Stimulated activated CD4-positive, alpha-beta T cell treated with anti-CD3 and anti-CD28 coated beads, TNF-alpha, amount 100 ng/mL, for 24 hours (primary cell): ENCODE measurements at places on chromosomes 7 and 10.

DNA sequence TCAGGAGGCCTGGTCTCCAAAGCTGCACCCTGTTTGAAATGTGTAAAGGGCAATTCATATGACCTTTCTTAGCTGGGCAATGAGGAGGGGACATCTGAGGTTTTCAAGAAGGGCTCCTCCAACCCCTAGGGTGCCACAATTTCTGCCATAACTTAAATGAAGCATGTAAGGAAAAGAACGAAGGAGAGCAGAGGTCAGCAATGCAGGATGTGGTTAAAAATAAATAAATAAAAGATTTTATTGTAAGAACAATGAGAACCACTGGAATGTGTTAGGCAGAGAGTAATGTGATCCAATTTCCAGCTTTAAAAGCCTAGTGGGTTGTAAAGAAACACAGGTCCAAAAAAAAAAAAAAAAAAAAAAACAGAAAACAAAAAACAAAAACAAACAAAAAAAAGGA is 673.1 kb downstream of the TNS3 start:
- DNase-seq = no peak

- DNase-seq = no peak
Measured at GRCh38 chr7:148838905-148839304, 45.2 kb downstream of the EZH2 start.

GRCh38 chr10:5573968-5574641 is 49.3 kb downstream of the CALML3 start:
- no peak for DNase-seq

- no peak for DNase-seq
Measured at GRCh38 chr10:133079836-133080682, 7.7 kb upstream of the ADGRA1 start.

DNA sequence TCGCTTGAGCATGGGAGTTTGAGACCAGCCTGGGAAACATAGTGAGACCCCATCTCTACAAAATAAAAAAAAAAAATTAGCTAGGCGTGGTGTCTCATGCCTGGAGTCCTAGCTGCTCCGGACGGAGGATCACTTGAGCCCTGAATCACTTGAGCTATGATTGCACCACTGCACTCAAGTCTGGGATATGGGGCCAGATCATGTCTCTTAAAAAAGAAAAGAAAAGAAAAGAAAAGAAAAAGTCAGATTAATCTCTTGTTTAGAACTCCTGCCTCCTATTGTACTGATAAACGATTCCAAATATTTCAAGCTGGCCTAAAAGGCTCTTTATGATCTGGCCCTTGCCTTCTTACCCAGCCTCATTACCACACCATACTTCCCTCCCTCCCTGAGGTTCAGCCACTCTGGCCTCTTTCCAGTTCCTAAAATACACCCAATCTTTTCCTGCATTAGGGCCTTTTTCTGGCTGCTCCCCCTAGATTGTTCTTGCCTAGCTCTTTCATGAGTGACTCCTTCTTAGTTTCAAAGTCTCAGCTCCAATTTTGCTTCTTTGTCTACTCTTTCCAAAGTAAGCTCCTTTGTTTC is 41.7 kb downstream of the VCL start:
- no peak for DNase-seq

DNA sequence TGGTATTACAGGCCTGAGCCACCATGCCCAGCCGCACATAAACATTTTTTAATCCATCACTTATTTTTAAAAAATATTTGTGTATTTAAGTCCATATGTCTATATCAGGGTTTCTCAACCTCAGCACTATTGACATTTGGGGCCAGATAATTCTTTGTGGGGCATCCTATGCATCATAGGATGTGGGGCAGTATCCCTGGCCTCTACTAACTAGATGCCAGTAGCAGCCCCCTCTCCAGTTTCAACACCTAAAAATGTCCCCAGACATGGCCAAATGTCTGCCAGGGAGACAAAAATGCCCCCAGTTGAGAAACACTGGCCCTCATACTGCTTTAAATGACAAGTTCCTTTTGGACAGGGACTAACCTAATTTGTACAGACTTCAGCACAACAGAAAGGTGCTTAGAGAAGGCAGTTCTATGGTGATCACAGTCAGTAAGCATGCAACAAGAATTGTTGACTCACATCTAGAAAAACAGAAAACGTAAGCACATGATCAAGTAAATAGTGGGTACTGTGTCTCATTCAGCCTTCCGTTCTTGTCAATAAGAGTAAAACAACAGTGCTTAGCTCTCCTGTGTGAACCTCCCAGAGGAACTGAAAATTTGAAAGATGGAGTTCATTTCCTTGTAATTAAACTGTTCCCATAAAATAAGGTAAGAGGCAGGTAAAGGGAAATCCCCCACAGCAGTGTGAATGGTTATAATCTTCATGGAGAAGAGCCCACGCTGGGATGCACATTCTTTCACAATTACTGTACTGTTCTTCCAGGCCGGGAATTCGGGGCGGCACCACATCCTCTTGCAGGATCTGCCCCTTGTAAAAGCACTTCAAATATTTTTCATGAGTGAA is 17.3 kb upstream of the ADRB1 start:
- no peak for DNase-seq

DNA sequence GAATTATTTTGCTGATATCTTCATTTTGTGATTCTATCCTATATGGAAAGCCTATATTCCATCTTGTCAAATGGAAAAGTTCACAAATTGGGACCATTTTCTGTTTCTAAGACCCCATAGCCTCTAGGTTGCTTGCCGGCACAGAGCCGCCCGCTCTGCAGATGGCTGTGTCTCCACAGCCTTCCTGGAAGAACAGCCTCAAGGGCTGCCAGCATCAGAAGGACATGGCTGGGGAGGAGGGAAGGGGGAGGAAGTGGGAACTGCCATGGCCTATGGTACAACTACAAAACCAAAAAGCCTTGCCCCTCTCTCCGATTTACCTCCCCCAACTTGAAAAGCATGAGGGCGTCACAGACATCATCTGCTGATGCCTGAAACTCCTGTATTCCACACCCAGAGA is 75.9 kb downstream of the LANCL2 start:
- no peak for DNase-seq

DNA sequence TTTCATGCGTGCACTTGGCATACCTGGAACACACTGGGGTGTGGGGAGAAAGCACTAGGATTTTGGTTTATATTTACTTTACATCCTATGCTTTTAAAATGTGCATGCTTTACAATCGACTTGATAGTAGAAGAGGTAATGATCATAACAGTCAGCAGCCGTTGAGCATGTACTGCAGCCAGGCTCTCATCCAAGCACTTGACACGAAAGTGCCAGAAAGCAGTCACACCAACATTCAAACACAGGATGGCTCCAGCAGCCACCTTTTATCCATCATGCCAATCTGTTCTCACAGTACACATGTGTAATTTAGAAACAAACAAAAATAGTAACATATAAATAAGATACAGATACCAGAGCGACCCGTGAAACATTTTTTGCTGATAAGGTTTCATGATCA is 1.2 kb upstream of the FAM241B start:
- no peak for DNase-seq

DNA sequence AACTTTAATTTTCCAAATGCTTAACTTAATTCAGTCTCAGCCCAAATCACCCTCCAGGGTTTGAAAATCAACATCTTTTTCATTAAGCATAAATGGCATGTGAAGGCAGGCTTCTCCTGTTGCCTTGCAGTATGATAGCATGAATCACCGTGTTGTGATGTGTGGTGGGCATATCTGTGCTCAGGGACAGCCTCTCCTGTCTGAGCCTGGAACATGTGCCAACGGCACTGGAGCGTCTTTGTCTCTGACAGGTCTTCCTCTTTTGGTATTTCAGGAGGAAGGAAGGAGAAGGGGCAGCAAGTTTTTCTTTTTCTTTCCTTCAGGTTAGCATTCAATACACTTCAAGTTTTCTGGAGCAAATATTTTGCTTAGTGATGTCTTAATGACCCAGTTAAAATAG is 57.6 kb downstream of the LRGUK start:
- DNase-seq = no peak

DNA sequence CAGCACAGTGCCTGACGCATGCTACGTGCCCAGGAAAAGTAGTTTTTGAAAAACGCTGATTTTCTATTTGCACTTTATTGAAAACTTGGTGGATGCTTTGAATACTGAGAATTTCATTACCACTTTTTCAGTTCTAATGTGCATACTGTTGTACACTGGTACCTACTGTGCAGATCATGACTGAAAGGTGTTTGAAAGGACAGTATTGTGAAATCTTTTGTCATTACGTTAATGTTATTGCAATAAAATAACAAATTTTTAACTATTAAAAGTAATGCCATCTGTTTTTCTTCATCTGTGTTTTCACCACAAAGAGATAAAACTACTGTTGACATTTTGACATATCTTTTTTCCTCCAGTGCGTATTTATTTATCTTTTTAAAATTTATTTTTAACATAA is 42.1 kb downstream of the CNNM2 start:
- no peak for DNase-seq

- no peak for DNase-seq
Measured at GRCh38 chr10:21217107-21217506, 308.4 kb downstream of the SKIDA1 start.

- no peak for DNase-seq
Measured at GRCh38 chr7:12434012-12434642, 30.5 kb upstream of the VWDE start.

GRCh38 chr7:28767356-28767755 is 190.8 kb downstream of the TRIL start:
- DNase-seq = no peak

DNA sequence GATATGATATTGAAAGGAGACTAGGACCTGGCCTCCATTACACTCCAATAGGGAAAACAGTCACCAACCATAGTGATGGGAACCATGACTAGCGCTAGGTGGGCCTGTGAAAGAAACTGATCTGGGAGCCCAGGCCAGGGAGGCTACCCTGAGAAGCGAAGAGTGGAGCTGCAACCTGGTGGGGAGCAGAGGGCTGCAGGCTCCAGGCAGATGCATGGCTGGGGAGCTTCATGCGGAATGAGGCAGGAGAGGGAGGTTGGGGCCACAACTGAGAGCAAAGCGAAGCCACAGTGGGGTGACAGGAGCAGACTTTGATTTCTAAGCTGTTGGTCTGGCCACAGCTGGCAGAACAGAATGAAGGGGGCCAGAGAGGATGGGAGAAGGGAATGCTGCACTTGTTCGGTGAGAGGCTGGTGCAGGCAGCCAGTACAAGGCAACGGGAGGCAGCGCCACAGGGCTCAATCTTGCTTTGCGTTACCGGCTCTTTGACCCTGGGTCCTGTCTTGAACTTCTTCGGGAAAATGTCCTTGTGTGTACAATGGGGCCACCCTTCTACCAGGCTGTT is 88.4 kb downstream of the TACC2 start:
- DNase-seq = no peak

DNA sequence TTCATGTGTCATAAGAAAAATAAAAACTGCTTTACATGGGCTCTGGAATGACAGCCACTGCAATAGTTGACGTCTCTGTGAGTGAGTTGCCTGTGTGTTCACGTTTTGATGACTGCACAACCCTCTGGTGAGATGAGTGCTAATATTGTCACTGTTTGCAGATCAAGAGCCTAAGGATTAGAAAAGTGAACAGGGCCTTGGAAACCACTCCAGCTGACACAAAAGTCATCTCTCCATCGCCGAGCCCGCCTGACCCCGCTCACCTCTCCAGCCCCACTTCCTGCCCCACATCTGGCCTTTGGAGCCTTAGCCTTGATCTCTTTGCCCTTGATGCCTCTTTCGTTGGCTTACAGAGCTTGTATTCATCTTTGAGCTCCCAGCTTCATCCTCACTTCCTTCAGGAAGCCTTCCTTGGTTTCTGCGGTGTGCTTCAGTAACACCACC is 351.7 kb downstream of the TCERG1L start:
- DNase-seq = no peak

DNA sequence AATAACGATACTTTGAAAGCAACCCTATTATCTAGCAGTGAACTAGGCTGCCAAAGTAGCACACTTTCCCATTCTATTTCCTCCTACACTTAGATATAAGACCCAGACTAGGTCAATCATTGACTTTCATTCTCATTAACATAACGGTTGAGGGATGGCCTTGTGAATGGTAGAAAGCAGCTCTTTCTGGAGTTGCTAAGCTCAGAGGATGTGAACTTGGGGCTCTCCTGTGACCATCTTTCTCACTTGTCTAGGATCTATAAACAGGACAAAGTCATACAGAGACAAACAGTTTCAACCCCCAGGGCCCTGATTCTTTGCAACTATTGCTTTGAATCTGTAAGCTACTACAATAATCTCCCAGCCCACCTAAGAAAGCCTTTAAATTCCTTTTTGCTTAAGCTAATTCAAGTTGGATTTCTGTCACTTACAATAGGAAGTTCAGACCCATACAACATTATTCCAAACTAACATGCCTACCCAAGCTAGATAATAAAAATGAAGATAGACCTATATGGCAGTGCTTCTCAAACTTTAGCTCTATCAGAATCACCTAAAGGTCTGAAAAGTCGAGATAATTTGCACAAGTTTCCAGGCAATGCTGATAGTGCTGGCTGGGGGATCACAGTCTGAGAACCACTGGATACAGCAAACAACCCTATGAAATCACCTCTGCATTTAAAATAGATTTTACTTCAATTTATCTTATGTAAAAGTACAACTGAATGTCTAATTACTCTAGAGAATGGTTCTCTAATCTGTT is 16.7 kb downstream of the P4HA1 start:
- DNase-seq = no peak

GRCh38 chr10:43284341-43284910 is 17.6 kb upstream of the RASGEF1A start:
- no peak for DNase-seq

DNA sequence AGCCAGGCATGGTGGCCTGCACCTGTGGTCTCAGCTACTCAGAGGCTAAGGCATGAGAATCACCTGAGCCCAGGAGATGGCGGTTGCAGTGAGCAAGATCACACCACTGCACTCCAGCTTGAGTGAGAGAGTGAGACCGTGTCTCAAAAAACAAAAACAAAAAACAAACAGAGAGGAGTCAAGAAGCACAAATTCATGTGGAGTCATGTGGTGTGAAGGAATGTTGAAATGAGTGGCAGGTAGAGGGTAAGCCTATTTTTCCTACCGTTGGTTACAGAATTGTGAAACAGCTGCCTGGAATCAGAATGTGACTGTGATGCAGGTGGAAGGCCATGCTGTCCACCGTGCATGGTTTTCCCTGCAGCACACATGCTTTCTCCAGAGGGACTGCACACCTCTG is 23.7 kb upstream of the NUB1 start:
- no peak for DNase-seq

DNA sequence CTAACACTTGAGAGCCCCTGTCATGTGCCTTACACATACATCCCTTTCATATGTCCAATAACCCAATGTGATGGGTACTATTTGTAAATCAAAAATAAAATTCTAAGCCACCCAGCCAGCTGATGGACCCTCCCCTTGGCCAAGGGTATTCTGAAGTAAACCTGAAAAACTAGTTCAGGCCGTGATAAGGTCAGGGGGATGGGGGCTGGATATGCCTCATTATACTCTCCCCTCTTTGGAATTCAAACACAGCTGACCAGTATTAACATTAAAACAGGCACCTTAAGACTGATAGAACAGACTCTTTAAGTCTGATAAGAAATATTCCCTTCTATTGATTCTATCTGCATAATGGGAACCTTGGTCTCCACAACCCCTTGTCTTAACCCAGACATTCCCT is 51.9 kb downstream of the SLC16A9 start:
- DNase-seq = no peak

GRCh38 chr10:24652381-24652957 is 71.2 kb downstream of the ARHGAP21 start:
- DNase-seq = no peak
